ENCODE measurements at places on chromosomes 2 and 18.

- no peak for DNase-seq
Measured at GRCh38 chr18:6947338-6948030, 170.1 kb downstream of the LAMA1 start.

- no peak for DNase-seq
Measured at GRCh38 chr18:6057604-6058003, 162.3 kb upstream of the TMEM200C start.

DNA sequence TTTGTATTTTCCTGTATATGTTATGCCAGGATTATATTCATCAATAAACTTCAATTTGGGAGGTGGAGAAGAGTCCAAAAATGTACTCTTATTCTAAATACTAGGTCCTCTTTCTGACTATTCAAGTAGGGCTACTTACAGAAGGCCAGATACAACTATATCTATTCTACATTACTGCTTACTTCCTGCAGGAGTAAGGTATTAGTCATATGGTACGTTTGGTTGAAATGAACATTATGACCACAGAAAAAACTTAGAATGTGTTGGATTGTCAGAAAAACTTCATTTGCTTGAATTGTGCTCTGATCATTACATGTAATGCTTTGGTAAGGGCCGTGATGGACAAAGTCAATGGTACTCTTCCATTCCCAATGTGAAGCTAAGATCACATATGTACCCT, 35.0 kb downstream of the STAT4 start:
- no peak for DNase-seq

GRCh38 chr18:36620788-36621187, 208.0 kb downstream of the TPGS2 start:
- DNase-seq = no peak

DNA sequence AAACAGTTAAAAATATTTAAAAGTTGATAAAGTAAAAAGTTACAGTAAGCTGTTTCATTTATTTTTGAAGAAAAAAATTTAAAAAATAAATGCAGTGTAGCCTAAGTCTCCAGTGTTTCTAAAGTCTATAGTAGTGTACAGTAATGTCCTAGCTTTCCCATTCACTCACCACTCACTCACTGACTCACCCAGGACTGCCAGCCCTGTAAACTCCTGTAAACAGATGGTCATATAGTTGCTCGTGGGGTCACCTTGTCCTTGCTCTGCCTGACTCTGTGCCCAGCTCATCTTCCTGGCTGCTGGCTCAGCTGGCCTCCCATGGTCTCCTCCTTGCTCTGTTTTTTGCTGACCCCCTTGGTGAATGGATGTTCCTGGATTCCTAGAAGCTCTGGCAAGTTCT, 180.3 kb downstream of the VAPA start:
- DNase-seq = no peak

GRCh38 chr2:207528980-207529329, 807 bp upstream of the CREB1 start:
- DNase-seq = peak; percentile 88

GRCh38 chr2:161992531-161992930, 81.5 kb downstream of the DPP4 start:
- DNase-seq = no peak

DNA sequence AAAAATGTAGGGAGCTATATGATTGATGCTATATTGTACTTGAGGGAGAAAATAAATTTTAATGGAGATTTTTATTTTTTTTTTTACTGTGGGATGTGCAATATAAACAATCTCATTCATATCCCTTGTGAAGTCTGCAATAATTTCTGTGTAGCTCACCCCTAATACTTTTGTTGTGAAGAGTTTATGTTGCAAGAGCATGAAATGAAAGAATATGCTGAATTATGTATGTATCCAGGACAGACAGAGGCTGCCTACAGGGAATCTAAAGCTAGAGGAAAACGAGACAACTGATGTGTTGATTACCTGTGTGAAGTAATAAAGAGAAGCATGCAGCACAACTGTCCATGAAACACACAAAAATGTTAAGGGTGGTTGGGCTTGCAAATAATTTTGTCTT, 643.3 kb downstream of the DCDC2C start:
- no peak for DNase-seq
